Stimulated activated CD8-positive, alpha-beta memory T cell treated with anti-CD3 and anti-CD28 coated beads, Interleukin-2, amount 100 ng/mL, for 1 hour (primary cell): ENCODE measurements at places on chromosomes 11 and 22.

GRCh38 chr22:50456466-50457234 is 18.2 kb downstream of the SBF1 start:
- no peak for DNase-seq

GRCh38 chr22:45376009-45376408 is 37.4 kb downstream of the SMC1B start:
- DNase-seq, result no peak

DNA sequence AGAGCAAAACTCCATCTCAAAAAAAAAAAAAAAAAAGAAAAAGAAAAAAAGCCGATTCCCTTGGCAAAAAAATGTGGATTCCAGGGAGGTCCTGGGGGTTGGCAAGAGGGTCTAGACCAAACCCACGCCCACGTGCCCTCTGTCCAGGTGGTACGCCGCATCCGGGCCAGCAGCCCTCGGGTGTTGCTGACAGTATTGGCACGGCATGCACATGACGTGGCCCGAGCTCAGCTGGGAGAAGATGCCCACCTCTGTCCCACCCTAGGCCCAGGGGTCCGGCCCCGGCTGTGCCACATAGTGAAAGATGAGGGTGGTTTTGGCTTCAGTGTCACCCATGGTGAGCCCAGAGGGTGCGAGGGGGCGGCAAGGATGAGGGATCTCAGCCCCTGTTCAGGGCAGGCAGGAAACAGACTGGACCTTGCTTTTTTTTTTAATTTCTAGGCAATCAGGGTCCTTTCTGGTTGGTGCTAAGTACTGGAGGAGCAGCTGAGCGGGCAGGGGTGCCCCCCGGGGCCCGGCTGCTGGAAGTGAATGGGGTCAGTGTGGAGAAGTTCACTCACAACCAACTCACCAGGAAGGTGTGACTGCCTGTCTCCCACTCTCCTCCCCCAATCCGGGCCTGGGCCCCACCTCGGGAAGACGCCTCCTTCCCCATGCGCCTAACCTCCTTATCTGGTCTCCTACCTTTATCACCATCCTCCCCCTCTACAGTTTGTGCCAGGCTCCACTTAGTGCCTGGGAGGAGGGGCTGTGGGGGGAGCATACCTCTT is 2.0 kb downstream of the NHERF4 start:
- no peak for DNase-seq

DNA sequence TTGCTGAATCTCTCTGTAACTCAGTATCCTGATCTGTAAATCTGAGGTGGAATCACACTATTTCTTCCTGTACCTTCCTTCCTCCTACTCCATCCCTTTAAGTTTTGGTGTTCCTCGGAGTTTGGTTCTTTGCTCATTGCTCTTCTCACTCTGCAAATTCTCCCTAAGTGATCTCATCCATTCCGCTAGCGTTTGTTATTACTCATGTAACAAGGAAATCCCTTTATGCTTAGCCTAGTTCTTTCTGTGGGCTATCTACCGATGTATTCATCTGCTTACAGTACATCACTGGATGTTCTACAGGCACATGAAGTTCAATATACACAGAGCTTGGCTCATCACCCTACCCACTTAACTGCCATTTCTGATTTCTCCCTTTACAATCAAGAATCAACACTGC is 1.6 kb upstream of the CEP295 start:
- no peak for DNase-seq

GRCh38 chr11:57515332-57516060 is at the start of gene SLC43A1:
Gene SLC43A1 (minus strand): TSS chr11:57515702. CDS start chr11:57514111, 1,591 bp downstream.
- DNase-seq, result no peak
